T-cell (primary cell): ENCODE measurements at places on chromosomes 2 and 18.

GRCh38 chr2:55581874-55582547 is 35.4 kb downstream of the PPP4R3B start:
- no peak for DNase-seq
- H3K4me3 ChIP-seq, result no peak overlapping the region
- no peak overlapping the region for H3K27ac ChIP-seq
- peaks cover 3% of the 10 kb centered on the region for H3K4me1 ChIP-seq

DNA sequence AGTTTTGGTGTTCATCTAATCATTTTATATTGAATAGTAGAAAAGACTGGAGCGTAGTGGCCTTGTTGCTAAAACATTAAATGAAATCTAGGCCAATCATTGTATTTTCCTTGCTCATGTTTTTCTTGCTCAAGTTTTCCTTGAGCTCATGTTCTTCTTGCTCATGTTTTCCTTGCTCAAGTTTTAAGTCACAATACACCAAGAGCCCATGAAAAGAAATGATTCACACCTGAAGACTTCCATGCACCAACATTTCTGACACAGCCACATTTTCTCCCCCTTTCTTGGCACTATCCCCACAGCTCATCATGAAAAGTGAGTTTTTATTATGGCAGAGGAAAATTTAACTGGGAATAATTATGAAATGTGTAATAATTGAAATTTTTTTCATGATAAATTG is 92.0 kb downstream of the LRP1B start:
- H3K27ac ChIP-seq, result no peak overlapping the region
- H3K4me1 ChIP-seq, result no peaks in the 10 kb centered on the region
- DNase-seq, result no peak
- no peak overlapping the region for H3K4me3 ChIP-seq
- H3K27me3 ChIP-seq, result no peaks in the 10 kb centered on the region

DNA sequence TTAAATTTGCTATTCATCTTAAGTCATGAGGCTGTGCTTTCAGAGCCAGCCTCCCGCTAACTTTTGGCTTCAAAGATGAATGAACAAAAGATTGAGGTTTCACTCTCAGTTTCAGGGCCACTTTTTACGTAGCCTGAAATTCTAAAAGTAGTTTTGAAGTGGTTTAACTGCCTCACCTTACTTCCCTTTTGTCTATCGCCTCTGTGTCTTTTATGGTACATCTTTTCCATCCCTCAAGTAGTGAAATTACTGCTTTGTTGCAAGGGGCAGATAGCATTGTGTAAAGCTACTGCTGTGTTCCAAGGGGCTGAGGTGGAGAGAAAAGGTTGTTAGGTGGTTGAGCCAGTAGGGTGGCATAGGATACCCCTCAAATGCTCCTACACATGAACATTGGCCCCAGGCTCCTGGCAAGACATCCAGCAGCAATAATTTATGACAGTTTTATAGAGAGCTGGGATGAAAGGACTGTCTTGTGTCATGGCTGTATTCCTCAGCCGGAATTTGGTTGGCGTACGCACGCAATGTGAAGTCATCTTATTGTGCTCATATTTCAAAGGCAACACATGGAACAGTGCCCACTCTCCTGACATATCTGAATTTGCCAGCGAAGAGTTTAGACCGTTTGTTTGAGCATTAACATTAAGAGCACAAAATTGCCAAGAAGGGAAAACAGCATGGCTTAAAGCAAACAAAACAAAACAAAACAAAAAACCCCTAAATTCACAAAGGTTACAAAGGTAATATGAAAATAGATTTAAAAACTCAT is 32.2 kb downstream of the QPCT start:
- peaks cover 4% of the 10 kb centered on the region for H3K27me3 ChIP-seq
- no peak overlapping the region for H3K4me3 ChIP-seq
- H3K27ac ChIP-seq, result no peak overlapping the region
- peaks cover 20% of the 10 kb centered on the region for H3K4me1 ChIP-seq

GRCh38 chr18:75140296-75140695 is 68.6 kb downstream of the PTGR3 start:
- H3K27ac ChIP-seq, result no peak overlapping the region
- no peak for DNase-seq
- no peaks in the 10 kb centered on the region for H3K36me3 ChIP-seq
- no peaks in the 10 kb centered on the region for H3K27me3 ChIP-seq
- no peaks in the 10 kb centered on the region for H3K4me1 ChIP-seq
- no peak overlapping the region for H3K4me3 ChIP-seq

- no peak overlapping the region for H3K27ac ChIP-seq
- peaks cover 35% of the 10 kb centered on the region for H3K36me3 ChIP-seq
- H3K4me3 ChIP-seq, result no peak overlapping the region
- no peaks in the 10 kb centered on the region for H3K27me3 ChIP-seq
- no peak for DNase-seq
- no peaks in the 10 kb centered on the region for H3K4me1 ChIP-seq
Measured at GRCh38 chr2:3505771-3506170, 13.6 kb downstream of the ADI1 start.

DNA sequence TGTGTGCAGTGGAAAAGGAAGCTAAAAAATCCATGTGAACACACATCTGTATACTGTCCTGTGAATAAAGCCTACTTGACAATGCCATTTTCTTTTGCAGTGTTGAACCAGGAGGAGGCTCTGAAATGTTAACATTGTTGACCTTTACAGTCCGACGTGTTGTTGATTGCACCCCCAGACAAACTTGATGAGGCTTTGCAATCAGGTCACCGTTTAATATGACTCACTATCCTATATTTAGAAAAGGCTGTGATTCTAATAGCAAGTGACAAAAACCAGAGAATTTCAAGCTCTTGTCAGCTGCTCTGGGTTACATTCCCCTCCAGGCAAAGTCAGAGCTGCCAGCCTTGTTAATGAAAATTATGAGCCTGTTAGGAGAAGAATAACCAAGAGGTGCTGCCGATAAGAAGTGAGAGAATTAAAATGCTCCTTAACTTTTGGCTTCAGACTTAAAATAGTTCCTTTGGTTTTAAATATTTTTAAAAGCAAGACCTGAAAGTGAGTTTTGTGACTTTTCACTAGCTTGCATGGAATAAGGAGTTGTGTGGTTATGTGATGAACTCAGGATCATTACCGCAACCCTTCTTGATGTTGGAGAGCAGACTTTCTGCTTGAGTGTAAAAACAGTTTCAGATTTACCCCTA is 162.1 kb downstream of the QPCT start:
- no peaks in the 10 kb centered on the region for H3K27me3 ChIP-seq
- no peaks in the 10 kb centered on the region for H3K36me3 ChIP-seq
- no peak overlapping the region for H3K4me3 ChIP-seq

DNA sequence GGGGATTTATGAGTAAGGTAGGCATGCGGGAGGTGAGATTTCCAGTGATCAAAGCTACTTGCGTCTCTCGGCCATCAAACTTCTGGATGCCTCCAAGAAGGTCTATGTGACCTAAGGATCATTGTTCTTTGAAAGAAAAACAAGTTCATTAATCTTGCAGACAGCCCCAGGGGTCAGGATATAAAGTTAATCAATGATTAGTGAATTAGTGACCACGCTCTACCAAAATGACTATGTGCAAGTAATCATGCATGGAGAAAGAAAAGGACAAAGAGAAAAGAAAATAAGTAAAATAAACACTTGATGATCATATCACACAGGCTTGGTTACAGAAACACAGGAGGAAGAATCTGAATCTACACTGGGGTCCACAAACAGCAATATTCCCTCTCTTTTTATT is 42.5 kb upstream of the BCL11A start:
- no peak overlapping the region for H3K27ac ChIP-seq
- no peaks in the 10 kb centered on the region for H3K4me1 ChIP-seq
- H3K27me3 ChIP-seq, result no peaks in the 10 kb centered on the region
- DNase-seq, result no peak
- H3K4me3 ChIP-seq, result no peak overlapping the region

DNA sequence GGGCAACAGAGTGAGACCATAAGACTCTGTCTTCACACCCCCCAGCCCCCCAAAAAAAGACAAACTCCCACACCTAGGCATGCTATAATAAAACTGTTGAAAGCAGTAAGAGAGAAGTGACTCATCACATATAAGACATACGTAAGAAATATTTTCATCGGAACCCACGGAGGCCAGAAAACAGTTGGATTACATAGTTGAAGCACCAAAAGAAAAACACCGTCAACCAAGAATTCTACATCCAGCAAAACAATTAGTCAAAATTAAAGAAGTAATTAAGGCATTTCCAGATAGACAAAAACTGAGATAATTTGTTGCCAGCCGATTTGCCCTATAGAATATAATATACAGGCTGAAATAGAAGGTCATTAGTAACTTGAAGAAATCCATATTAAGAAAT is 128.7 kb downstream of the VAPA start:
- no peaks in the 10 kb centered on the region for H3K36me3 ChIP-seq
- no peak overlapping the region for H3K27ac ChIP-seq
- H3K4me3 ChIP-seq, result no peak overlapping the region

DNA sequence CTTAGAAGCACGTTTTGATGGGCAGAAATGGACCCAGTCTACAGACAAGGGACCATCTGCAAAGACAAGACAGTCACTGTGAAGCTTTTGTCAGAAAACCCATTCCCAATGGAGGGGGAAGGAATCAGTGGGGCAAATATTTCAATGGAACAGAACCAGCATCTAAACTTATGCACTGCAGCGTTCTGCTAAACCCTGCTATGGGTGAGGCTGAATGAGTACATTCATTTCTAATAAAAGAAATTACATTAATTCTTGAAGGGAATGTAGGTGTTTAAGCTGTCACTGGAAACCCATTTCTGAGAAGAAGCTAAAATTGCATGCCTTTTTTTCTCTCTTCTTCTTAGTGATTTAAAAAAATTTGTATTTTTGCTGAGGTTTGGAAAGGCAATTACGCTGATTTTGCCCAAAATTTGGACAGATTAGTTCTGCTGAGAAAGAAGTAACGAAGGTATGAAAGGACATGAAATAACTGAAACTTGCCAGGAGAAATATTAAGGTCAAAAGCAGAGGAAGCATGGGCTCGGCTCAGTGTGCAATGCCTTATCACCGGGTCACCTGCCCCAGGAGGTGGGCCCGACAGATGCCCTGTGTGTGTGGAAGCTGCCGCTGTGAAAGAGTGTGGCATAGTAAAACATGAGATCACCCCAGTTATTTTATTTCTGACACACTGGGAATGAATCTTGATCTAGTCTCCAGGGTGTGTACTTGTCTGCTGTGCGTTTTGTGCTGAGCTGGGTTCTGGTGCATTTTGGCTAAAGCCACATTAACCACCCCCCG is 24.2 kb downstream of the SH3RF3 start:
- DNase-seq, result no peak
- no peak overlapping the region for H3K27ac ChIP-seq
- no peak overlapping the region for H3K4me3 ChIP-seq
- H3K4me1 ChIP-seq, result peaks cover 8% of the 10 kb centered on the region

DNA sequence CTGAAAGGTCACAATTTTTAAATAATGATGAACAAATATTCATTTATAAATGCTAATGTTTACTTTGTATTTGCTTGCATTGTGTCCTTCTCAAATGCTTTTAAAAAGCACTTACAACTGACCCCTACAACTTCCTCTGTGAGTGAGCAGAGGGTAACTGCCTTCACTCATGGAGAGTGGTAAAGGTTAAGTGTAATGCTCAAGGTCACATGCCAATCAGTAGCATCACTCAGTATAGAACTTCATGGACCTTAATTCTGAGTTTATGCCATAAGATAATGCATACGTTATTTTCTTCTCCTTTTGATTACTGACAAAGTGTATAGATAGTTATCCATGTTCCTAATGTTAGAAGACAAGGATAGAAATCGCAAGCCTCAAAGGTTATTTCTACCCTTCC is 91.8 kb upstream of the SERTAD2 start:
- H3K36me3 ChIP-seq, result no peaks in the 10 kb centered on the region
- no peak overlapping the region for H3K27ac ChIP-seq
- H3K4me1 ChIP-seq, result peaks cover 7% of the 10 kb centered on the region
- H3K4me3 ChIP-seq, result no peak overlapping the region
- DNase-seq, result no peak
- H3K27me3 ChIP-seq, result no peaks in the 10 kb centered on the region

DNA sequence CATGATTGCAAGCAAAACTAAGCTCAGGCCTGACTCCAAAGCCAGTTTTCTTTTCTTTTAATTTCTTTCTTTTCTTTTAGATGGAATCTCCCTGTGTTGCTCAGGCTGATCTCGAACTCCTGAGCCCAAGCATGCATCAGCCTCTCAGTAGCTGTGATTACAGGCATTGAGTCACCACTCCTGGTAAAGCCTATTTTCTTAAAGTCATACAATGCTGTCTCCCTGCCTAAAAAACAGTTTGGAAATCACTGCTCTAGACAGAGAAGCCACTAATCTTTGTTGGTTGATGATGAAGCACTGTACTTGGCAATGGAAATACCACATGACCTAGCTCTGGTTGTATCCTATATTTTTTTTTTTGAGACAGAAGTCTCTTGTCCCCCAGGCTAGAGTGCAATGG is 33.1 kb upstream of the ZNF532 start:
- H3K36me3 ChIP-seq, result no peaks in the 10 kb centered on the region
- H3K4me3 ChIP-seq, result no peak overlapping the region

DNA sequence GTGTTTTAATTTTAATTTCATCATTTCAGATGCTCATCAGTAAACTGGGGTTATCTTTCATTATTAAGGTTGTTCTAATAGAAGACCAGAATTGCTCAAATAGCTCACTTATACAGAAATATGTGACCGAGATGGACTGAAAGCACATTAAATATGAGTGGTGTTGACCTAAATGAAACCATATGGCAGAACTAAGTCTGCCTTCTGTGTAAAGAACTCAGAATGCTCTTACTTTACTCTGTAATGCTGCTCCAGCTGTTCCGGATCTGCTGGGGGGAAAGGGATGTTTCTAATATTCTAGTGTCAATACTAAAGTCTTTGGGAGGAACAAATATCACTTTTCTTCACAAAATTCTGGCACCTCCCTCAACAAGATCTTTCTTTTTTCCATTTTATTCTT is 131.0 kb downstream of the DPP4 start:
- no peaks in the 10 kb centered on the region for H3K36me3 ChIP-seq
- H3K4me3 ChIP-seq, result no peak overlapping the region
- no peaks in the 10 kb centered on the region for H3K4me1 ChIP-seq
- H3K27me3 ChIP-seq, result no peaks in the 10 kb centered on the region
- no peak for DNase-seq

DNA sequence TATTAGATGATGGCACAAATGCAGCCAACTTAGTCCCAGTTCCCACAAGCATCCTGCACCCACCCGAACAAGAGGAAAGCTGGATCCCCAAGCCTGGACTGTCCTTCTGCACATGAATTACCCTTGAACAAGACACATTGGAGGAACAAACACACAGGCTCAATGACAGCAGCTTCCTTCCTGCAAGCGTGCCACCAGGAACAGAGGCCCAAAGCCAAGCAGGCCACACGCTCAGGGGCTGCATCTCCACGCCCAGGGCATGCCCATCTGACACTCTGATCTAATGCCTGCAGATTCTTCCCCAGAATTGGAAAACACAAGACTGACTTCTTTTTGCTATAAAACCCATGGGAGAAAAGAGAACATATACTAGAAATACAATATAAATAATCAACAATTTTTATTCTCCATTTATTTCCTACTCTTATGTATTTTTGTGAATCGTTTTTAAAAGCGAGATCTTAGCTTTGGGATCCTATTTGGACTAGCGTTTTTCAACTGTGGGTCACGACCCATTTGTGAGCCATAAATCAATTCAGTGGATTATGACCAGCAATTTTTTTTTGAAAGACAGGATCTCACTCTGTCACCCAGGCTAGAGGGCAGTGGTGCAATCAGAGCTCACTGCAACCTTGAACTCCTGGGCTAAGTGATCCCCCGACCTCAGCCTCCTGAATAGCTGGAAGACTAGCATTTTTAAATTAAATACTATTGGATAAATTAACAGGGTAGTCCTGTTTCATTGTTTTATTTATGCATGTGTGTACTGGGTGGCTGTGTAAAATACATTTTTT is 34.4 kb downstream of the PSTPIP2 start:
- DNase-seq, result no peak
- H3K27me3 ChIP-seq, result no peaks in the 10 kb centered on the region
- H3K4me1 ChIP-seq, result peaks cover 15% of the 10 kb centered on the region
